ENCODE measurements at places on chromosomes 5 and 9.

DNA sequence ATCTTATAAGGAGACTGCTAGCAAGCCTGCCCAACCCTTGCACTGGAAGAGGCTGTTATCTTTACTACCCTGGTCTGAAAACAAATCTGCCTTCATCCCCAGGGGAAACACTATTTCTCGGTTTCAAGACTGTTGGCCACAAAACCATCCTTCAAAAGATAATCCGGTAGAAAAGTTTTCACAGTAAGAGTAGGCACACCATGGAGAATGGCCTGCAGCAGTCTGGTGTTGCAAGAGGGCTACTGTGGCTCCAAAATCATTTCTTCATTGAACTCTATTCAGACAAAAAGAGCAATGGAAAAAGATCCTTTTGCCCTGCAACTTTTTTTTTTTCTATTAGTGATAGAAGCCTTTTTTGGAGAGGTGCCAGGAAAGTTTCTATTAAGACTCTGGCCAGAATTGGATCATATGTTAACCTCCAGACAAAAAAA, 163.9 kb downstream of the ARHGEF28 start:
- DNase-seq = no peak

- no peak for DNase-seq
These were observed at the start of gene DMRTA1 for GRCh38 chr9:22446589-22446949. Gene DMRTA1, plus strand, starts transcription at chr9:22446824. Its CDS starts 242 bp downstream, at chr9:22447066.

- DNase-seq = no peak
These were observed 64.2 kb downstream of the DCP2 start for GRCh38 chr5:113040672-113041260.

- no peak for DNase-seq
These were observed 99.0 kb downstream of the TRIM36 start for GRCh38 chr5:115070737-115071136.

- no peak for DNase-seq
These were observed 351.3 kb downstream of the DRD1 start for GRCh38 chr5:175092691-175093090.

DNA sequence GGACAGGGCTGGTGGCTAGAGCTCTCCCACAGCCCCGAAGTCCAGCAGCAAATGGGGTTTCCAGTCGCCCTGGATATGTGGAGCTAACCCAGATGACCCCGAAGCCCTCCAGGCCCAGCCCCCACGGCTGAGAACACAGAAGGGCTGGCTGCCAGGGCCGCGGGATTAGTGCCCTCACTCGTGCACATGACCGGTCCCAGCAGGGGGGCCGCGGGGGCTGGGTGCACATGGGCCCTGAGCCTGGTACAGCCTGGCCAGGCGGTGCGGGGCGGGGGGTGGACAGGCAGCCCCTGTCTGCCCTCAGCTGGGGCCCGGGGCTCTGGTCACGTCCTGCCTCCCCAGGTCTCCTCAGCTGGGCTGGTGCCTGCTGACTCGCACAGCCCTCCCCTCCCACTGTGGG, 5.9 kb downstream of the SSNA1 start:
- DNase-seq = no peak

DNA sequence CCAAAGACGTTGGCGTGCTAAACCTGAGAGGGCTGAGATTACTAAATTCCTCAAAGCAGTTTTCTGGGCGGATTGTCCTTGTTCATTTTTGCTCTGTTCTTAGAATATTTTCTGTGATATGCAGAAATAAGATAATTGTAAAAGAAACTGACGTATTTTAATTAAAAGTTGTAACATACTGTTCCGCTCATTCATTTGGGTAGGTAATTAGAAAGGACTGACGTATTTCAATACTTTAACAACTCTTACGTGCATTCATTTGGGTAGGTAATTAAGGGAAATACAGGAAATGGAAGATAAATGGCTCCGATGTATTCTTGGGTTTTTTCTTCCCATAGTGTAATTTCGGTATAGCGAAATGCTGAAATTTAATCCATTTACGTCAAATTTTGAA, 1.1 kb downstream of the OSTF1 start:
- no peak for DNase-seq

- no peak for DNase-seq
These were observed 26.6 kb downstream of the SLF1 start for GRCh38 chr5:94645053-94645452.

GRCh38 chr9:98222885-98223691, 30.7 kb upstream of the CORO2A start:
- DNase-seq = no peak

GRCh38 chr5:58680503-58680902, 97.6 kb downstream of the RAB3C start:
- DNase-seq = no peak

DNA sequence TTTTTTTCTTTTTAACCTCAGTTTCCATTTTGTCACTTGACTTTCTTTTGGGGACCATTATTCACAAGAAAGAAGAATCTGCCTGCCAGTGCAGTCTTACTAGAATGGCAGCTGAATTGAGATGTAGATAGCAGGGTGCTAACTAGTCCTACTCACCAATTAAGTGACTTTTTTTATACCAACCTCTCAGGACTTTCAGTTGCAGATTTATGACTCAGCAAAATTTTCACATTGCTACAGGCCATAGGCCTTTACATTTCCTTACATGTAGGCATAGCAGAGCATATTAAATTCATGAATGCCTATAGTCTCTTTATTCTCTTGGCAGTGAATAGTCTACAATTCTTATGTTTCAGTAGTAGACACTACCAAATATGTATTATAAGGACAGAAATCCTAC, 54.0 kb upstream of the FKTN start:
- no peak for DNase-seq

GRCh38 chr5:147098233-147098790, 136.5 kb upstream of the STK32A start:
- DNase-seq = no peak

GRCh38 chr5:82784521-82784920, 292.7 kb downstream of the TMEM167A start:
- no peak for DNase-seq

DNA sequence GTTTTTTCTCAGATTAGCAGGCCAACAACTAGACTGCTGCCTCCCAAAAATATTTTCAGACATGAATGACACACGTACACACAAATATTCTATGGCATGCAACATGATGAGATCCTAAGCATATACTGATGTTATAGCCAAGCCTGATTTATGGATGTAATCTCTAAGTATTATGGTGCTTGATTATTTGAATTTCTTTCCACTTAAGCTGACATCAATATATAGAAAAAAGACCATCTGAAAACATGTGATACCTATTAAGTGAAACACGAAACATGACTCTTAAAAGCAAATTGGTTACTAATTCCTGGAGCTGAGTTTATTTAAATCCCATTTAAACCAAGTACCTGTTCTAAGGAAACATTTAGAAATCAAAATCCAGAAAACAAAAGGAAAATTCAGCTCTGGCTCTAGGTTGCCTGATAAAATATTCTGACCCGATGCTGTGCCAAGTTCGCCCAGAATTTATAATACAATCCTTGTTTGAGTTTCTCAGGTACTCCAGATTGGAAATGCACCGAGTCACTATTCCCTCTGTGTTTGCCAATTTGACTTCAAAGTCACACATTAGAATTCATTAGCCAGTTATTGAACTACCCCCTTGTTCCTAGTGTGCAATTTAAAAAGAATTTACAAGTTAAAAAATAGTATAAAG, 548.6 kb downstream of the CSNK1G3 start:
- DNase-seq = no peak

DNA sequence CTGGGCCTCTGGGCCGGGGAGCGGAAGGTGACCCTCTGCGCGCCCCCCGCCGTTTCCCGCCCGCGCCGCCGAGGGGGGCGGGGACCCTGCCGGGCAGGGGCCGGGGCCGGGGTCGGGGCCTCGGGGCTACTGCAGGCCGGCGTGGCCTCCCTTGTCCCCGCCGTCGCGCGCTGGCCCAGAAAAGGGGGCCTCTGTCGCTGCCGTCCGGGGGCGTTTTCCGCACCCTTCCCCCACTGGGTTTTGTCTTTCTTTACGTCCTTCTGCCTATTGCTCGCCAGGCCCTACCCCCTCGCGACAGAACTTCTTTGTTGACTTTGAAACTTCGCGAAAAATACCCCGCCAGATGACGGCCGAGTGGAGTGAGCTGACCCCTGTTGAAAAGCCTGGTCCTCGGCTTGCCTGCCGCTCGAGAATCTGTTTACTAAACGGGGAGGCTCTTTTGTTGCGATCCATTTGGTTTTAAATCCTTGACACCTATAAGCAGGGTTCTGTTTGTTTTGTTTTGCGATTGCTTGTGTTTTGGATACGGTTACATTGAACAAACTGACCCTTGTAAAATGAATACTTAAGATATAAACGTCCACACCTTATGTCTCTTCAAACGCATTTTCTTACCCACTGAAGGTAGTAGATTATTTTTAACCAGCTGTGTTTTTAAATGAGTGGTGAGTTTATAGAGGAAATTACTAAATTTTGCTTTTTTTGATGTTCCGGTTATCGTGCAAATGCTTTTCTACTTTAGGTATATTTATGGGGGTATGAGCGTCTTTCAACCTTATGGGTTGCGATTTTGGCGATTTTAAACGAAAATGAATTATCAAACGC, 765 bp downstream of the MARCHF6 start:
- DNase-seq = peak; percentile 36

GRCh38 chr5:160398806-160399205, 1.0 kb downstream of the FAM200C start:
- no peak for DNase-seq

DNA sequence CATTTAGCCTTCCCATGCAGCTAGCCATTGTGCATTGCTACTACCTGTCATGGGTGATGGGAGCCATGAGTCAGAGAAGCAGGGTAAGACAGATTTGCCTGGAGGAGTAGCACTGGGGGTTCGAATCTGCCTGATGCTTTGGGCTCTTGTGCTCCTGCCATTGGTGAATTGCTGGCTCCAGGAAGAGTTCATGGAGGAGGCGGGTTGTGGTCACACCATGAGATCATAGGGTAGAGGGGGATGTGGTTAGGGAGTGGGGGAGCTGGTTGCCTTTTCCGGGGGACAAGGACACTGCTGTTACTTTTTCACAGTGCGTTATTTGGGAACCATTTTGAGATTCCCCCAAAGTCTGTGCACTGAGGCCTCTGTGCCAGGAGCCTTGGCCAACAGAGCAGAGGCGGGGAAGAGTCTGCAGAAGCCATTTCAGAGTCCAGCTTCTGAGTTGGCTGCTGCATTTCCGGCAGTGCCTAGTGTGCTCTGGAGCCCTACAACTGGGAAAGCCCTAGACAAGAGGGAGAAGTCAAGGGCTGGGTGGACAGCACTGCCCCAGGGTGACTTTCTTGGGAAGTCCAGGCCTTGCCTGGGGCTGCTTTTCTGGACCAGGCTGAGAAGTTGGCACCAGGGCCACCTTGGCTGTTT, 6.2 kb downstream of the ANGPTL2 start:
- DNase-seq = no peak

GRCh38 chr9:34884747-34885189, 73.3 kb upstream of the PHF24 start:
- no peak for DNase-seq

- no peak for DNase-seq
These were observed 9.4 kb upstream of the BTF3 start for GRCh38 chr5:73488806-73489205.

DNA sequence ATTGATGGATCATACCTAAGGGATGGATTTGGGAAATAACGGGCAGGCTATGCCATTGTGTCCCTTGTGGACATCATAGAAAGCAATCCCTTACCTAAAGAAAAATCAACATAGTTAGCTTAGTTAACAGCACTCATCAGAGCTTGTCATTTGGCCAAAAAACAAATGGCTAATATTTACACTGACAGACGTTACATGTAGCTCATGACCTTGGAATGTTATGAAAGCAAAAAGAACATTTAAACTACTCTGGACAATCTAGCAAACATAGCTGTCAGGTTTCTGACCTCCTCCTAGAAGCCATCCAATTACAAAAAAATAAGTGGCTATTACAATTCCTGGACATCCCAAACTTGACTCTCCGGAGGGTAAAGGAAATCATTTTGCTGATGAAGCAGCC, 23.8 kb downstream of the TMEM232 start:
- DNase-seq = no peak

DNA sequence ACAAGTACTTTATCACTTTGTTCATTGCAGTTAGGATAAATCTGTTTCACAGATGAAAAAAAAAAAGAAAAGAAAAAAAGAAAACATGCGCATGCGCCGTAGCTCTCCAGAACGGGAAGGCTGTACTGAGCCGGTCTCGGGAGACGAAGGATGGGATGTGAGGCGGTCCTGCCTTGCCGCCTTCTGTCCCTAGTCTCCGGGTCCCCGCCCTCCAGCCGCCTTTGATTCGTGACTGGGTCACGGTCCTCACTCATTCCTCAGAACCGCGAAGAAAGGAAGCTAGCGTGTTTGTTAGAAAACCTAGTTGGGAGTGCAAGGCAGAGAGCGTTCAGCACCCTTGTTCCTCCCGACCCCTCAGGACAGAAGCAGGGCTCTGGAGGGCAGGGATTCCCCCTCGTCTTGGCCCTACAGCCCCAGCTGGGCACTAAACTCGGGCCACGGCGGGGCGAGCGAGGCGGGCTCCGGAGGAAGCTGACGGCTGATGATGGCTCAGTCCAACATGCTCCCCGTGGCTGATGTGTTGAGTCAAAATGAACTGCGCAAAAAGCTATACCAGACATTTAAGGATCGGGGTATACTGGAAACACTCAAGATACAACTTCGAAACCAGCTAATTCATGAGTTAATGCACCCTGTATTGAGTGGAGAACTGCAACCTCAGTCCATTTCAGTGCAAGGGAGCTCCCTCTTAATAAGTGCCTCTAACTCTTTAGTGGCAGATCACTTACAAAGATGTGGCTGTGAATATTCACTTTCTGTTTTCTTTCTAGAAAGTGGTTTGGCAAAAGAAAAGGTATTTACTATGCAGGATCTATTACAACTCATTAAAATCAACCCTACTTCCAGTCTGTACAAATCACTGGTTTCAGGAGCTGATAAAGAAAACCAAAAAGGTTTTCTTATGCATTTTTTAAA, 40.0 kb downstream of the CPLANE1 start:
- no peak for DNase-seq

GRCh38 chr5:67035098-67035740, 161.4 kb downstream of the CD180 start:
- no peak for DNase-seq

GRCh38 chr9:16321461-16322119, 548.9 kb downstream of the BNC2 start:
- no peak for DNase-seq

- no peak for DNase-seq
These were observed 18.8 kb downstream of the FTMT start for GRCh38 chr5:121870489-121870888.

GRCh38 chr9:117013440-117013995, 326.4 kb downstream of the TRIM32 start:
- no peak for DNase-seq

- DNase-seq = no peak
These were observed 139.5 kb downstream of the RGS3 start for GRCh38 chr9:113603048-113603375.

GRCh38 chr5:106759581-106759980, 911.2 kb downstream of the EFNA5 start:
- DNase-seq = no peak

GRCh38 chr9:545480-545879, 296.0 kb upstream of the DMRT1 start:
- DNase-seq = no peak

GRCh38 chr5:81371354-81371876, 22.5 kb downstream of the ACOT12 start:
- no peak for DNase-seq
